Vagina (tissue), 2 donors: ENCODE measurements at places on chromosomes 2 and 18. TPM values are rescaled to one million over a fixed set of nuclear protein-coding genes. Genes with fewer than 3 reads are reported as not detected.

GRCh38 chr2:25707927-25708590 lies 34.7 kb upstream of the DTNB start:
- DNase-seq: no peak
- H3K4me1 ChIP-seq: no peaks in the 10 kb centered on the region
- no peaks in the 10 kb centered on the region for H3K27me3 ChIP-seq
- no peaks in the 10 kb centered on the region for H3K36me3 ChIP-seq

FAHD2A gene
- 42.0 TPM for total RNA-seq

ZC3H8 gene
- total RNA-seq: 15.7 TPM

DNA sequence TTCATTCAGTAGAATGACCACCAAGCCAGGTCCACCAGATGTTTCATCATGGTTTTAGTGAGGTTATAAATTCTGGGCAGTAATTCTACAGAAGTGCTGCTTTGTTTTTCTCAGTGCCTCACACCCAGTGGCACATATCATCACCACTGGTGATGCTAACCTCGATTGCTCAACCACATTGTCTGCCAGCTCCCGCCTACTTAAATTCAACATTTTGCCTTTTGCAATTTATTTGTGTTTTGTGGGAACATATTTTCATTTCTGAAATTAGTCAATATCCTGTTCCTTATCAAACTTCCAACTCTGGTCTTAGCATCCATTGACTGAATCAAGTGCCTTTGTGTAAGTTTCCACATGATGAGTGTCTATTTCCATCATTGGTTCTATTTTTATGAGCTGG lies 62.3 kb upstream of the TMEM178A start:
- no peaks in the 10 kb centered on the region for H3K27me3 ChIP-seq
- H3K4me1 ChIP-seq: no peaks in the 10 kb centered on the region
- H3K4me3 ChIP-seq: no peak overlapping the region
- H3K36me3 ChIP-seq: no peaks in the 10 kb centered on the region

GRCh38 chr2:31207790-31208189 lies 9.5 kb downstream of the CAPN14 start:
- no peak for DNase-seq
- H3K36me3 ChIP-seq: no peaks in the 10 kb centered on the region
- H3K27ac ChIP-seq: no peak overlapping the region

RNU2-63P gene
- not detected for total RNA-seq

DNA sequence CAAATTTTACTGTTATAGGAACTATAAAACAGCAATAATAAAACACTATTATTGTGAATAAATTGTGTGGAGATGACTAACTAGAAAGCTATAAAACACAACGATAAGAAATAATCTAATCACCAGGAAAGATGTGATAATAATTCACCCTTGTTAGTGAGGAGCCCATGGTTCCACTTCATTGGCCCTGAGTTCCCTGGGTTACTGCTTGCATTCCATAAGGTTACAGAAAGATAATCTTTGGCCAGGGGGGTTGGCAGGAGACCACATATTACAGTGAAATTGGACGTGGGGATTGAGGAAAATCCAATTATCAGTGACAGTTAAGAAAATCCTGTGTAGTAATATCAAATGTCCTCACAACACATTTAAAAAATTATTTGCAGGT lies 2.5 kb upstream of the CPO start:
- no peaks in the 10 kb centered on the region for H3K36me3 ChIP-seq
- no peaks in the 10 kb centered on the region for H3K27me3 ChIP-seq
- no peak overlapping the region for H3K4me3 ChIP-seq
- no peaks in the 10 kb centered on the region for H3K4me1 ChIP-seq

- no peaks in the 10 kb centered on the region for H3K36me3 ChIP-seq
- H3K27me3 ChIP-seq: no peaks in the 10 kb centered on the region
- peaks cover 25% of the 10 kb centered on the region for H3K4me1 ChIP-seq
- no peak for DNase-seq
- peak overlapping the region; percentile 40 for H3K4me3 ChIP-seq
Measured at GRCh38 chr2:69797836-69798289, 31.6 kb upstream of the GMCL1 start.

DNA sequence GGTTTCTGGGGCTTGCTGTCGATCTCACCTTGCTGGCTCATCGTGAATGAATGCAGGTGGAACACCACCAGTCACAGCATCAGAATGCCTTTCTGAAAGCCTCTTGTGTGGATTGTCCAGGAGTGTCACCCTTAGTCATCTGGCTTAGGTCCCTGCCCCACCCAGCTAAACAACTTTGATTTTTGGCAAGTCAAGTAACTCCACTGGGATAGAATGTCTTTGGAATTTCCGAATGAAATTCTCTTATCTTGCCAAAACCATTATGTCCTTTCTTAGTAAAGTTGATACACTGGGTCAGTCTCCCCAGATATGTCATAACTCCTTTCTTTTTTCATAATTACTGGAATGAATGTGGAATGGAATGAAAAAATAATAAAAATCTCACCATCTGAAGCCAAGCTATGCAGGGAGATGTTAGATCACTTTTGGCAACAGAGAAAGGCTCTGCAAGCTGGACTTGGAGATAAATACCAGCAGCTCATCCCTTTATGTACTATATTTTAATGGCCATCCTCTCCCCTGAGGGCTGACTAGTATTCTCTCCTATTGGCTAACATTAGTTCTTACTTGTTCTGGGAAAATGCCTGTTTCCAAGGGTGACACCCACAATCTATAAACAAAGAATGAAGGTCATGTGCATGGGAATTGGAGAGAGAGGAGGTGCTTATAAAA lies 35.4 kb downstream of the INSIG2 start:
- no peak overlapping the region for H3K4me3 ChIP-seq
- H3K27ac ChIP-seq: no peak overlapping the region
- no peak for DNase-seq
- H3K36me3 ChIP-seq: no peaks in the 10 kb centered on the region
- no peaks in the 10 kb centered on the region for H3K27me3 ChIP-seq
- peaks cover 7% of the 10 kb centered on the region for H3K4me1 ChIP-seq

DNA sequence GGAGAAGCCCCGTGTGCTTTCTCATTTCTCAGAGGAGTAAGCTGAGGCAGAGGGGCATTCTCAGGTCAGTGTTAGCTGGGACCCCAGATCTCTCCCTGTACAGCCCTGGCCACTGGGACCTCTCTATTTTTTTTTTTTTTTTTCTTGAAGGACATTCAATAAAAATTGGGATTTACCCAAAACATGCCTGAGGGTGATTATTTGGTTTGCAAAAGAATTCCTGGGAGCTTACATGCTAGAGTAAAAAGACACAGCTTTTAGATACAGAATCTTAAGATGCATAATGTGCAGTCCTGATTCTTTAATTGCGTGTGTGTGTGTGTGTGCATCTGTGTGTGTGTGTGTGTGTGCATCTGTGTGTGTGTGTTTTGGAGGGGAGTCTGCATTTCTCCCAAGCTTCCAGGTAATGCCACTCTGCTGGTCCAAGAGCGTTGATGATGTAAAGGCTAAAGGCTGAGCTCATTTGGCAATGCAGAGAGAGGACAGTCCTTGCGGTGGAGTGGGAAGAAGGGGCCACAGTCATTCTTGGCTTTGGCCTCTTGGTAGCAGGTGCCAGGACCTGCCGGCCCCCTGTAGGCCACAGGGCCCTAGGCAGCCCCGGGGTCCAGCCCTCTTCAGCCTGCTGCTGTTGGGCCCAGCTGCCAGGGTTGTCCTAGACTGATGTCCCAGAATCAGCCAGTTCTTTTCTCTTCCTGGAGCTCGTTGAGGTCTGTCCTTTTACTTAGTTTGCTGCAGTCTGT lies 74.1 kb upstream of the MCFD2 start:
- peak overlapping the region; percentile 91 for H3K27ac ChIP-seq
- DNase-seq: no peak
- H3K27me3 ChIP-seq: no peaks in the 10 kb centered on the region
- peaks cover 64% of the 10 kb centered on the region for H3K4me1 ChIP-seq

DNA sequence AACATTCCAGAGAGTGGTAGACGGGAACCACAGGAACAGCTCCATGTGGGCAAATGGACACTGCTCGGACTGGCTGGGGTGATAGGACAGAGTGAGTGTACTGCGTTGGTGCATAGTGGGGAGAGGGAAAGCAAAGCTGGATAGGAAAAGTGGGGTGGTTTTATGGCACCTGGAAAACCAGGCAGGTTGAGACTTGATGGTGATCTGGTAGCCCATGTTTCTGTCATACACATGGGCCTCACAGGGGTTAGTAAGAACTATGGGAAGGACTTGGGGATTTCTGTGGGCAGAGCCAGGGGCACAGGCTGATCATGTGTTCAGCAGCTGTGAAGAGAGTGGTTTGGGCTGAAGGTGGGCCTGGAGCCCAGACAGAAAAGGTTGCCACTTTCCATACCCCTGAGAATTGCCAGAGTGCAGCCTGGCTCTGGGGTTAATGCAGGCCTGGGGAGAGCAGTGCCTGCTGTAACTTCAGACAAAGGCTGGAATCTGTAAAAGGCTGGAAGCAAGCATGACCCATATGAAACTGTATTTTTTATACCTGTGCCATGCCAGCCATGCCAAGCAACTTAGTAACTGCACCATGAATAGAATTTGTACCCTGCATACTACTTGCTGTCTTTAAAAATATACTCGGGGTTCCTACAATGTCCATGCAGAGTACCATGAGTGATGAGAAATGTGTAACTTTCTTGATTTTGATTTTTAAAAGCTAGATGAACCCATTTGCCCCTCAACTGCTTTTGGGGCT lies 41.9 kb downstream of the RPIA start:
- no peaks in the 10 kb centered on the region for H3K36me3 ChIP-seq
- no peak for DNase-seq
- H3K27me3 ChIP-seq: no peaks in the 10 kb centered on the region
- H3K4me1 ChIP-seq: peaks cover 4% of the 10 kb centered on the region
- no peak overlapping the region for H3K27ac ChIP-seq

OTOS gene
- not detected for total RNA-seq

HOXD10 gene
- 19.6 TPM for total RNA-seq

PDE11A gene
- total RNA-seq: 0.25 TPM

ANKRD30B gene
- total RNA-seq: not detected

DNA sequence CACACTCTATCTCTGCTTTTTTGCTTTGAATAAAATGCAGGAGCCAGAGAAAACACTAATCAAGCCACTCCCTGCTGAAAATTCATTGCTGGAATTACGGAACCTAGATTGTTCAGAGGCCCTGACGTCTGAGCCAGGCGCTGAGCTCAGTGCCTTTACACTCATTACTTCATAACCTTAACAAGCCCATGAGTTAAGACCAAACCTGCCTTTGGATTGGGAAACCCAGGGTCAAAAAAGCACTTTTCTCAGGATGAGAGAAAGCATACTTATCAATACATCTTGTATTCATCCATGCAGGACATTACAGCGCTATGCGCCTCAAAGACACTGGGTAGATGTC lies 762 bp downstream of the INO80C start:
- no peaks in the 10 kb centered on the region for H3K36me3 ChIP-seq
- peak overlapping the region; percentile 91 for H3K27ac ChIP-seq
- peak overlapping the region; percentile 63 for H3K4me3 ChIP-seq

C2orf78 gene
- total RNA-seq: not detected

SMCHD1 gene
- 62.4 TPM for total RNA-seq

GRCh38 chr2:159804941-159805340 lies 6.9 kb upstream of the CD302 start:
- no peaks in the 10 kb centered on the region for H3K27me3 ChIP-seq
- no peaks in the 10 kb centered on the region for H3K4me1 ChIP-seq
- H3K27ac ChIP-seq: no peak overlapping the region
- no peak for DNase-seq
- H3K36me3 ChIP-seq: no peaks in the 10 kb centered on the region
- no peak overlapping the region for H3K4me3 ChIP-seq

GRCh38 chr2:186036862-186037449 lies 298.4 kb downstream of the FSIP2 start:
- H3K27me3 ChIP-seq: no peaks in the 10 kb centered on the region
- H3K36me3 ChIP-seq: no peaks in the 10 kb centered on the region
- H3K4me1 ChIP-seq: no peaks in the 10 kb centered on the region
- no peak overlapping the region for H3K4me3 ChIP-seq
- no peak for DNase-seq

GAREM1 gene
- total RNA-seq: 15.7 TPM

PTPN4 gene
- 31.7 TPM for total RNA-seq

DNA sequence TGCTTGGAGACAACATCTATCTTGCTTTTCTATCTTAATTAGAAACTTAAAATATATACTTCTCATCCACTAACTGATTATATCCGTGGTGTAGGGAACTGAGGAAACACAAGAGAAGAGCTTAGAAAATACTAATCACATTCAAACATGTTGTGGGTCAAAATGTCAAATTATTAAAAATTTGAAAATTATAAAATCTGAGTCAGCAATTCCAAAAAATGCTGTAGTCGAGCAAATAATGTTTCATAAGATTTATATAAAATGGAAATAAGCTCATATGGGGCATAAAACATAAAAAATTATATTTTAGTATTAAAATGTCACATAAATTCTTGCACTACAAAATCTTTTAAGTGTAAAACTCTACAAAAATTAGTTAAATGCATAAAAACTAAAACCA lies 29.2 kb downstream of the SF3B1 start:
- DNase-seq: no peak
- peaks cover 15% of the 10 kb centered on the region for H3K36me3 ChIP-seq
- H3K27ac ChIP-seq: no peak overlapping the region
- H3K4me3 ChIP-seq: no peak overlapping the region
- no peaks in the 10 kb centered on the region for H3K27me3 ChIP-seq

- DNase-seq: no peak
- H3K27me3 ChIP-seq: no peaks in the 10 kb centered on the region
- no peaks in the 10 kb centered on the region for H3K36me3 ChIP-seq
- H3K27ac ChIP-seq: no peak overlapping the region
- no peaks in the 10 kb centered on the region for H3K4me1 ChIP-seq
- no peak overlapping the region for H3K4me3 ChIP-seq
Measured at GRCh38 chr2:95372845-95373244, 29.7 kb upstream of the FAHD2A start.

ADD2 gene
- 3.4 TPM for total RNA-seq

CLHC1 gene
- total RNA-seq: 4.7 TPM

PDCD1 gene
- 3.9 TPM for total RNA-seq

- H3K4me3 ChIP-seq: no peak overlapping the region
- H3K27ac ChIP-seq: no peak overlapping the region
- H3K4me1 ChIP-seq: peaks cover 4% of the 10 kb centered on the region
- H3K27me3 ChIP-seq: no peaks in the 10 kb centered on the region
- H3K36me3 ChIP-seq: no peaks in the 10 kb centered on the region
- no peak for DNase-seq
Measured at GRCh38 chr2:220320326-220320725, 692.9 kb downstream of the SLC4A3 start.

DNA sequence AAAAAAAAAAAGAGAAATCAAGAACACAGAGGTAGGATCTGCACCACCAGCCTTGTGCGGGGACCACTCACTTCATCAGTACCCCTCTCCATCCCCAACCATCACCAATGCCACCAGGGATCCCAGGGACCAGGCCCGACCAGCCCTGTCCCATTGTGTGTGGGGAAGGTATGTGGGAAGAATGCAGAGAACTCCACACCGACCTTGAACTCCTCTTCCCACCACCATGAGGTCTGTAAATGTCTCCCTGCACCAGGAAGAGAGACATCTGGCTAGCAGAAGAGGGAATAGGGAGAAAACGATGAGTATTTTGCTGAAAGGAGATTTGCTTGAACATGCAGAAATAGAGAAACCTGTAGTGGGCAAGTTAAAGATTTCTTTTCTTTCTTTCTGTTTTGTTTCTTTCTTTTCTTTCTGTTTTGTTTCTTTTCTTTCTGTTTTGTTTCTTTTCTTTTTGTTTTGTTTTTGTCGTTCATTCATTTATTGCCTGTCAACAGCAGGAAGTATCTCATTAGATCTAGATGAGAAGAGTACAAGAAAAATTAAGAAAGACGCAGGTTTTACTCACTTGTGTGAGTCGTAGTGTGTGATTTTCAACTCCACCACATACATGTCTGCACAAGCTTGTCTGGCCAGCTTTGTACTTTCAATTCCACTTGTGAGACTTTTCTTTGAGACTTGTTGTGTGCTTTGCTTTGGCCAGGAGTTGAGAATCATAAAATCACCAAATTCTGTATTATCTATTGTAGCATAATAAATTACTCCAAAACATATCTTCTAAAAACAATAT lies 179.8 kb upstream of the HAAO start:
- H3K27me3 ChIP-seq: no peaks in the 10 kb centered on the region
- peak overlapping the region; percentile 62 for H3K27ac ChIP-seq
- peaks cover 54% of the 10 kb centered on the region for H3K4me1 ChIP-seq
- H3K4me3 ChIP-seq: no peak overlapping the region
